ENCODE measurements at places on chromosomes 12 and 14. TPM values are rescaled to one million over a fixed set of nuclear protein-coding genes. Genes with fewer than 3 reads are reported as not detected.

DNA sequence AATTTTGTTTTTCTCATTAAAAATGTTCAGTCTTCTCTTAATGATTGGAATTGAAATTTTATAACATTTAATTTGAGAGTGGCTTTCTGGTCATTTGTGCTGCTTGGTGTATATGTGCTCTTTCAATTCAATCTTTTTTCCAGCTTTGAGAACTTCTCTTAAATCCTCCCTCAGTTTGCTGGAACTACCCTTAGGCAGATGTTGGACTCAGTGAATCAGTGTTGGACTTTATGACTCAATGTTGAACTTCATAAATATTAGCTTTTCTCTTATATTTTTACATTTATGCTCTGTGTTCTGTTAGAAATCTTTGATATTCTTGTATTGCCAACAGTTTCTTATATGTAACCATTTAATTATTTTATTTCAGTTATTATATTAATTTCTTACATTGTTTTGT, 935.5 kb upstream of the FBXO33 start:
- DNase-seq, result no peak

DNA sequence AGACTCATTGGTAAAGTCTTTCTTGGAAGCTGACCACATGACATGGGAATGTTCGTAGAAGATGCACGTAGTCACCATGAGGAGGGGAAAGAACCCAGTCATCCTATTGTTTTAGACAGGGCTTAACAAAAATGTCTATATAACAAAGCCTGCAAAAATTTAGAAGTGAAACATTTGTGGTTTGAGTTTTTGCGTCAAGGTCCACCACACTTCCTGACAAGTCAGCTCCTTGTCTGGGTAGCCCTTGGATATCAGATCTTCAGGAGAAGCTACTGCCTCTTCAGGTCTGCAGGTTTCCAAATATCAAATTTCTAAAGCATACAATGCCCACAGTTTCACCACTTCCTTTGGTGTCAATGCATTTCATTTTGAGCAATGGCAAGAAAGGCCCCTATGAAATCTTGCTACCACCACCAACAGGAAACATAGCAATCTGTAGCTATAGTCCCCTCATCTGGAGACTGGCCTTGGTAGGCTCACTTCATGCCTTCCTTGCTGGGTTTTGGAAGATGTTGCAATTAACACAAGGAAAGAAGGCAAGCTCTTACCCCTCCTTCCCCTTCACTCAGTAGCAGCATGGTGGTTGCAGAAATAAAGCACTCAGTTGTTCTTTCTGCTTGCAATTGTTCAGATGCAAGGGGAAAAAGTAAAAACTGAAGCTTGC, 235.2 kb downstream of the PCNX1 start:
- DNase-seq, result no peak

GRCh38 chr14:52879958-52880357, 70.9 kb downstream of the FERMT2 start:
- DNase-seq, result no peak

DNA sequence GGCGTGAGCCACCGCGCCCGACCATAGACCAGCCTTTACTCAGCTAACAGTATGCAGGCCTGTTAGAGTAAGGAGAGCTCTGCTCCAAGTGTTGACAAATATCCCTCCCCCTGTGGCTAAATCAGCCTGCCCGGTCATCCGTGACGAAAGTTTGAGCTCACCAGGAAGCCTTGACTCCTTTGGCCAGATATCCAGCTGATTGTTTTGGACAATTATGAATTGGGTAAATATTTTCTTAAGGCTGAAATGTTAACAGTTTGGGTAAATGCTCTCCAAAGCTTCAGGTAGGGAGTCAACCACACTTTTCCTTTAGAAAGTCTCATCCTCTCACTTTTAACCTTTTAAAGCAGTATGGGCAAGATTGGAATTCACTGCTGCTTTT, 157.9 kb downstream of the PAWR start:
- DNase-seq, result no peak

DNA sequence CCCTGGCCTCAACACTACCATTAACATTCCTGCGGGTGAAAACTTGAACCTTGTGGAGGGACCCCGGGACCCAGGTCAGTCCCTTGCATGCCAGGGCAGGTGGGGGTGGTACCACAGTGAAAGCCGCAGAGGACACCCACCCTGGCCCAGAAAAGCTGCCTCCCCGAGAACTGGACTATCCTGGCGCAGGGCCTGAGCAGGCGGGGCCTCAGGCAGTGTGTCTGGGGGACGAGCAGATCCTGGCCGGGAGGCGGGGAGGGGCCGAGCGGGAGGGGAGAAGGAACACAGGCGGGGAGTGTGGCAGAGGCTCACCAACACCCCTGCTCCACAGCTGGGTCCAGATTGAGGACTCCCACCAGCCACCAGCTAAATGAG, 10.0 kb downstream of the AHNAK2 start:
- DNase-seq, result peak; percentile 75

- DNase-seq, result no peak
Observed at GRCh38 chr14:37844614-37845013, 249.2 kb downstream of the TTC6 start.

DNA sequence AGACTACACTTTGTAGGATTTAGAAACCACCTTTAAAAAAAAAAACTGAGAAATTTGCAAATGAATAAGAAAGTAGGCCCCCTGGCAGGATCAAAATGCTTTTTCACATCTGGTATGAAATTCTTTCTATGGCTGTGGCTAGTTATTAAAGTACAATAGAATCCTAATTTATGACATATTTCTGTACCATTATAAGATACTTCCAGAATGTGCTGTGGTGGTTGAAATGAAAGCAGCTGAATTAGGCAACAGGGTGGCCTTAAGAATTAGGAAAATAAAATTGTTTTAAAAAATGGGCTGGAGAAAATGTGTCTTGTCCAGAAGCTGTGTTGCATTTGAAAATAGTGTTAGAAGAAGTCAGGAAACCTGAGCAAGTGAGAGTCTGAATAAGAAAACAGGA, 85.9 kb upstream of the PDE3A start:
- DNase-seq, result no peak

DNA sequence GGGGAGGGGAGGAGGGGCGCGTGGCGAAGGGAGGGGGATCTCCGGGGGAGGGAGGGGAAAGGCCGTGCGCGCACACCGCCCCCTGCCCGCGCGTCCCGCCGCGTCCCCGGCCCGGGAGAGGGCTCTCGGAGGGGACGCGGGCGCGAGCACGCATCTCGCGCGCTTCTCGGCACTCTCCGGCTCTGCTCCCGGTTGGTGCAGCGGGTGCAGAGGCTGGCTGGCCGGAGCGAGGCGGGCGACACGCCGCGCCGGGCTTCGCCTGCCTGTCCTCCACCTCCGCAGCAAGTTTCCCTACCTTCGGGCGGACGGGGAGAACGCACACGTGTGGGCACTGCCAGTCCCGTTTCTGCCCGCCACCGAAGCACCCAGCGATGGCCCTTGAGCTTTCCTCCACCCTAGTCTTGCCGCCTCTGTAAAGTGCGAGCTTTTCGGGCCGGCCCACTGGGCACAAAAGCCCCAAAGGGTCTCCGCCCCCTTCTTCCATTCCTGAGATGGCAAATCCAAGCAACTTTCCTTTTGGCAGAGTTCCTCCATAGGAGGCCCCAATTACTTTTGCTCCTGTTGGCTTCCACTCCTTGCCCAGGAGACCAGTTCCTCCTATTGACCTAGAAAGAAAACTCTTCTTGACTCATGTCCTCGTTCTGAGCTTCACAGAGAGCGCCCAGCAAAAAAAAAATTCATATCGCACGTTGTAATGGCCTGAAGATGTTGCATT, 363 bp upstream of the CSAD start:
- DNase-seq, result peak; percentile 72

DNA sequence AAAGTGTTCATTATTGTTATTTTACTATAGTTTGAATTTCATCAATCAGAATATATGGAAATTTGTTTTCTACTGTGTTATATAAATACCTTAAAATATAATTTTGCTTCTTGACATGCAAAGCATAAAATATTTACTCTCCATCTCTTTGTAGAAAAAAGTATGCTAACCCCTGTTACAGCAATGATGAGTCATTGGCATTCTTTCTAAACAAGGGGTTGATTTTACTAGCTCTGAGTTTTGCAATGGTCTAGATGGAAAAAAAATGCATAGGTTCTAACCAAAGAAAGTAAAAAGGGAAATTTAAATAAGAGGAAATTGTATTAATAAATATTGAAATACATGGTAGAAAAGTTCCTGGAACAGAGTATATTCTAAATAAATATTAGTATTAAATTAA, 990.2 kb upstream of the ATXN7L3B start:
- DNase-seq, result no peak

DNA sequence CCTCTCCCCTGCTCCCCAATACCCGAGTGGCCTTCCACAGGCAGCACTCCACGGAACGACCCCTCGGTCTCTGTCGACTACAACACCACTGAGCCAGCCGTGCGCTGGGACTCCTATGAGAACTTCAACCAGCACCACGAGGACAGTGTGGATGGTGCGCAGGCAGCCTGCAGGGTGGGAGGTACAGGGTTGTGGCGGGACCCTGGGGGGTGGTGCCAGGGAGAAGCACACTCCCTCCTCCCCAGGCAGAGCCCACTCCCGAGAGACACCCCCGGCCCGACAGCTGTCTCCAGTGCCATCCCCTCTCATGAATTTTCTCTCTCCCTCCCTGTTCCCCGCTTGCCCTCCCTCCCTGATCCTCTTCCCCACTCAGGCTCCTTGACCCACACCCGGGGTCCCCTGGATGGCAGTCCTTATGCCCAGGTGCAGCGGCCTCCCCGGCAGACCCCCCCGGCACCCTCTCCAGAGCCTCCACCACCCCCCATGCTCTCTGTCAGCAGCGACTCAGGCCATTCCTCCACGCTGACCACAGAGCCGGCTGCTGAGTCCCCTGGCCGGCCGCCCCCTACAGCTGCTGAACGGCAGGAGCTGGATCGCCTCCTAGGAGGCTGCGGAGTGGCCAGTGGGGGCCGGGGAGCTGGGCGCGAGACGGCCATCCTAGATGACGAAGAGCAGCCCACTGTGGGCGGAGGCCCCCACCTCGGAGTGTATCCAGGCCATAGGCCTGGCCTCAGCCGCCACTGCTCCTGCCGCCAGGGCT, 9.0 kb downstream of the TNS2 start:
- DNase-seq, result peak; percentile 33

DNA sequence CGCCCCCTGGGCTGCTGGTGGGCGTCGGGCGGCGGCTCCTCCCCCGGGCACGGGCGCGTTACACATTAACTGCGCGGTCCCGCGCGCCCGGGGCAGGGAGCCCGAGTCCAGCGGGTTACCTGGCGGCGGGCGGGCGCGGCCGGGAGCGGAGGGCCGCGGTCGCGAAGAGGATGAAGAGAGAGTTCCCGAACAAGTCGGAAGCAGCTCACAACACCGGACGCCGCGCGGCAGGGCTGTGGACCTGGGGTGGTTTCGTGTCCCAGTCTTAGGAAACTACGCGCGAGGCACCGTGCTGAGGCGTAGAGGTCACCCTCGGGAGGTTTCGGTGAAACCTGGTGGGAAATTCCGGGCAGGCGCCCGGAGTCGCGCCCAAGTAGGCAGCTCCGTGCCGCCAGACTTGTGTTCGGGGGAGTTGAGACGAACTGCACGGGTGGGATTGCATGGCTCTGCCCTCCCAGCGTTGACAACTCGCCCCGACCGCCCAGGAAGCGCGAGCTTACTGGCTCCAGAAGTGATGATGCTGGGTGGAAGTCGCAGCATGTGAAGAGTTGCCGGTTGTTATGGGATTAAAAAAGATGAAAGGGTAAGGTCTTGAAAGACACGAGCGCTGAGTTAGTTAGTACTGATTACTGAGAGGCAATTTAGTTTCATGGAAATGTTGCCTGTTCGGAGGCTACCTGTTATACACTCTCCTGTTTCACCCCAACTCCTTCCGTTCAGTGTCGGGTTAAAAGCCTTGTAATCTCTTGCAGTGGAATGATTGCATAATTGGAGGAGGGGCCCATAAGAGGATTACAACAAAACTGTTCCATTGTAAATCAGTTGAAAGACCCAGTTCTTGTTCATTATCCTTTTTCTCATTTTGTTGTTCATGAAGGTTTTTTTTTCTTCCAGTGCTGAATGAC, 879 bp downstream of the RAB3IP start:
- peak; percentile 86 for DNase-seq

GRCh38 chr12:96044943-96045290, 9.5 kb upstream of the LTA4H start:
- DNase-seq, result no peak

GRCh38 chr12:108373111-108373510, 34.0 kb upstream of the CMKLR1 start:
- no peak for DNase-seq

DNA sequence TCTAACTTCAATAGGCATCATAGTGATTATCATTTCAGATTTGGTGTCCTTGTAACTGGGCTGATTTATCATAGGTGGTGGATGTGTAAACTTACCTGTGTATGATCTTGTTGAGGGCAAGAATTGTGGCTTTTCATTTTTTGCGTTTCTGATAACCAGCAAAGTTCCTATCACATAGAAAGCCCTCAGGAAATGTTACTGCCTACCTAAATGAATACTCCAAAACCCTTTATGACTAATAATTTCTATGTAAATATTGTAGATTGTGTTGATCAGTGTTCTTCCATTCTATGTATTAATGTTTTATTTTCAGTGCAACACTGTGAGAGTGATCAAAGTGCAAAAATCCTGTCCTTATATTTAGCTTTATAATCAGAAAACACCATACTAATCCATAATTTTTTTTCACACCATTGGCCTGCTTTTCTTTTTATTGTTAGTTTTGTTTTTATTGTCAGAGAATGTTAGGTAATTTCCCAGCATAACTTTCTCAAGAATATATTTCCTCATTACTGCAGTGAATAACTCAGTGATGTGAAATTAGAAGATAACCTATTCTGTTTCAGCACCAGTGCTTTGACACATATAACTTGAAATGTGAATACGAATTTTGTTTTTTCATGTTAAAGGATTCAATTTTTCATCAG, 94.1 kb downstream of the GPHN start:
- no peak for DNase-seq

Gene SLC7A8
- total RNA-seq, result 26.4 TPM

Gene PARPBP
- 9.0 TPM for total RNA-seq

Gene RNF212B
- not detected for total RNA-seq

Gene SLC38A4
- total RNA-seq, result 4.5 TPM

Gene TEAD4
- 11.3 TPM for total RNA-seq

Gene GOLT1B
- total RNA-seq, result 22.0 TPM

Gene ACTR6
- total RNA-seq, result 21.4 TPM

Gene VDR
- total RNA-seq, result 69.5 TPM

Data from mucosa of descending colon (tissue), 3 donors.